Activated T-cell treated with anti-CD3 and anti-CD28 coated beads, Interleukin-2, amount 50 U/mL, for 24 hours (primary cell): ENCODE measurements at places on chromosomes 11 and 22.
A peak's percentile ranks its signal among the peaks of the same experiment; 100 is the strongest.

GRCh38 chr11:4830346-4830745 is 9.2 kb downstream of the OR51F2 start:
- no peaks in the 10 kb centered on the region for H3K4me1 ChIP-seq
- no peak overlapping the region for H3K4me3 ChIP-seq
- H3K27ac ChIP-seq = no peak overlapping the region
- DNase-seq = no peak
- H3K36me3 ChIP-seq = no peaks in the 10 kb centered on the region

- H3K27me3 ChIP-seq = no peaks in the 10 kb centered on the region
- H3K27ac ChIP-seq = no peak overlapping the region
- H3K4me1 ChIP-seq = no peaks in the 10 kb centered on the region
- no peaks in the 10 kb centered on the region for H3K36me3 ChIP-seq
- no peak overlapping the region for H3K4me3 ChIP-seq
These were observed 27.2 kb upstream of the PPARA start for GRCh38 chr22:46122980-46123693.

GRCh38 chr11:131038597-131038996 is 122.3 kb upstream of the SNX19 start:
- no peak overlapping the region for H3K4me3 ChIP-seq
- H3K27me3 ChIP-seq = peaks cover 6% of the 10 kb centered on the region
- DNase-seq = no peak
- H3K27ac ChIP-seq = no peak overlapping the region

DNA sequence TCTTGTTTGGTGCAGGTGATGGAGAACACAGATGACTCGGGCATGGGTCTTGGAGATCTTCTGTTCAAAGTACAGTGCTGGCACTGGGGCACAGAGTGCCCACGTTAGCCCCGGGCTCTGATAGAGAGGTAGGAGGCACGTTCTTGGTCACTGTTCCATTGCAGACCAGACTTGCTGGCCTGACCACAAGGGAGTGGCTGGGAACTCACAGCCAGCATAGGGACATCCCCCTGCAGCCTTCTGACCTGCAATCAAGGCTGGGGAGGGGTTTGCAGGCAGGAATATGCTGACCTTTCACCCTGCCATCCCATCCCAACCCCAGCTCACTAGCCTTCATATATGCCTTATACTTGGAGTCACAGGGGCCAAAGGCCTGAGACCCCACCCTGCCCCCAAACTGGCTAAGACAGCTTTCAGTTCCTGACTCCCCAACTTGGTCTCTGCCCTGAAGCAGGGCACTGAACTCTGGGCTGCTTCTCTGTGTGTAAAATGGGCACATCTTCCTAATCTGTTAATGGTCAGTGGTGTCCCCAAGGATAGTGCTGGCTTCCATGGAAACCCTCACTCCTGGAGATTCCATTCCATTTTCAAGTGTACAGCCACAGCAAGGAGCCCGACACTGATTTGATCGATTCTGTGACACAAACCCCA is 4.6 kb downstream of the MRPL49 start:
- H3K4me3 ChIP-seq = no peak overlapping the region
- H3K36me3 ChIP-seq = peaks cover 94% of the 10 kb centered on the region
- H3K27ac ChIP-seq = peak overlapping the region; percentile 68
- DNase-seq = no peak
- peaks cover 26% of the 10 kb centered on the region for H3K4me1 ChIP-seq

GRCh38 chr22:18056161-18056666 is 21.6 kb upstream of the PEX26 start:
- peaks cover 2% of the 10 kb centered on the region for H3K27me3 ChIP-seq
- H3K4me1 ChIP-seq = peaks cover 4% of the 10 kb centered on the region
- no peak for DNase-seq
- H3K27ac ChIP-seq = no peak overlapping the region

- H3K4me3 ChIP-seq = no peak overlapping the region
- H3K36me3 ChIP-seq = no peaks in the 10 kb centered on the region
- H3K4me1 ChIP-seq = no peaks in the 10 kb centered on the region
- no peak for DNase-seq
- H3K27ac ChIP-seq = no peak overlapping the region
- no peaks in the 10 kb centered on the region for H3K27me3 ChIP-seq
These were observed 219.6 kb downstream of the LUZP2 start for GRCh38 chr11:24716403-24716802.

- H3K4me1 ChIP-seq = no peaks in the 10 kb centered on the region
- no peak overlapping the region for H3K27ac ChIP-seq
- no peaks in the 10 kb centered on the region for H3K36me3 ChIP-seq
- H3K27me3 ChIP-seq = no peaks in the 10 kb centered on the region
These were observed 765.1 kb downstream of the KCNA4 start for GRCh38 chr11:29251738-29252137.

GRCh38 chr11:11743216-11743615 is 98.6 kb upstream of the USP47 start:
- H3K27me3 ChIP-seq = peaks cover 29% of the 10 kb centered on the region
- H3K27ac ChIP-seq = no peak overlapping the region
- no peak for DNase-seq
- H3K4me3 ChIP-seq = no peak overlapping the region

- peaks cover 87% of the 10 kb centered on the region for H3K36me3 ChIP-seq
- no peak overlapping the region for H3K27ac ChIP-seq
- DNase-seq = no peak
- H3K4me1 ChIP-seq = peaks cover 2% of the 10 kb centered on the region
These were observed 1.0 kb downstream of the DNHD1 start for GRCh38 chr11:6498121-6498520.

GRCh38 chr11:17768547-17768946 is 34.0 kb downstream of the KCNC1 start:
- H3K4me1 ChIP-seq = no peaks in the 10 kb centered on the region
- H3K27me3 ChIP-seq = no peaks in the 10 kb centered on the region
- H3K4me3 ChIP-seq = no peak overlapping the region
- no peak overlapping the region for H3K27ac ChIP-seq
- DNase-seq = no peak

- no peaks in the 10 kb centered on the region for H3K4me1 ChIP-seq
- no peak overlapping the region for H3K27ac ChIP-seq
- no peaks in the 10 kb centered on the region for H3K27me3 ChIP-seq
- DNase-seq = no peak
- H3K36me3 ChIP-seq = no peaks in the 10 kb centered on the region
- no peak overlapping the region for H3K4me3 ChIP-seq
These were observed 15.8 kb upstream of the IGSF22 start for GRCh38 chr11:18741783-18742182.

DNA sequence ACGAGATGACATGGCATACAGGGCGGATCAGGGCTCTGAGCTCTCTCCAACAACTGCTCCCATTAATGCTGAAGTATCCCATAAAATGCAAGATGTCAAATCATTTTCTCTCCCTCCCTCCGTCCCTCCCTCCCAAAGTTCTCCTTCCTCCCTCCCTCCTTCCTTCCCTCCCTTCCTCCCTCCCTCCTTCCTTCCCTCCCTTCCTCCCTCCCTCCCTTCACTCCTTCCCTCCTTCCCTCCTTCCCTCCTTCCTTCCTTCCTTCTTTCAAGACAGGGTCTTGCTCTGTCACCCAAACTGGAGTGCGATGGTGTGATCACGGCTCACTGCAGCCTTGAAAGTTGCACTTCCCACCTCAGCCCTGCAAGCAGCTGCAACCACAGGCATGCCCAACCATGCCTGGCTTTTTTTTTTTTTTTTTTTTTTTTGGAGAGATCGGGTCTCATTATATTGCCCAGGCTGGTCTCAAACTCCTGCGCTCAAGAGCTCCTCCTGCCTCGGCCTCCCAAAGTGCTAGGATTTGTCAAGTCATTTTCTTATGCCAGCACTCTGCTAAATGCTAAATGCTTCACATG is 38.2 kb downstream of the TXN2 start:
- H3K36me3 ChIP-seq = no peaks in the 10 kb centered on the region
- no peaks in the 10 kb centered on the region for H3K27me3 ChIP-seq
- no peak for DNase-seq
- H3K27ac ChIP-seq = no peak overlapping the region
- no peak overlapping the region for H3K4me3 ChIP-seq

GRCh38 chr11:48036011-48036410 is 55.7 kb downstream of the PTPRJ start:
- peaks cover 68% of the 10 kb centered on the region for H3K4me1 ChIP-seq
- H3K4me3 ChIP-seq = no peak overlapping the region
- no peaks in the 10 kb centered on the region for H3K27me3 ChIP-seq
- no peak for DNase-seq
- H3K36me3 ChIP-seq = peaks cover 22% of the 10 kb centered on the region

DNA sequence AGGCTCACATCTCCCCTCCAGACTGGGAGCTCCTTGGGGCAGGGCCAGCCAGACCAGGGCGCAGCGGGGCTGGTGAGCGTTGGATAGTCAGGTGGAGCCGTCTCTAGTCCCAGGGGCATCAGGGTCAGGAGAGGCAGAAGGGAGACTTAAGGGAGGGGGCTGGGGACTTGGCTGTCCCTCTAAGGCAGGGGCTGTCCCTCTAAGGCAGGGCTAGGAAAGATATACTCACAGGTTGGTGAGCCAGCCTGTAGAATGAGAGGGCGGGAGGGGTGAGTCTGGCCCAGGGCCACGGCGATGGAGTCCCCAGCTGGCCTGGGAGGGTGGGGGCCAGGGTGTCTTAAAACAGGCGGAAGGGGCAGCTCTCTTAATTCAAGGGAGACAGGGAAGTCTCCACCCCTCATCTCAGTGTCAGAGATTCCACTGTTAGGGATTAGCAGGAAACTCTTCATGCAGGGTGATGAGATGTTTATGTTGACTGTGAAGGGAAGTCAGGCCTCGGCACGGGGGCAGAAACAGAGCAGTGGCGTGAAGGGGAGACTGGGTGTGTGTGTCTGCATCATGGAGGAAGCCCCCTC is 11.3 kb downstream of the P2RY2 start:
- H3K4me1 ChIP-seq = no peaks in the 10 kb centered on the region
- DNase-seq = no peak
- H3K27ac ChIP-seq = no peak overlapping the region
- no peaks in the 10 kb centered on the region for H3K36me3 ChIP-seq
- no peak overlapping the region for H3K4me3 ChIP-seq
- no peaks in the 10 kb centered on the region for H3K27me3 ChIP-seq

GRCh38 chr11:128796270-128796669 is 70.8 kb downstream of the KCNJ1 start:
- no peak overlapping the region for H3K4me3 ChIP-seq
- no peak for DNase-seq
- peaks cover 19% of the 10 kb centered on the region for H3K4me1 ChIP-seq
- peaks cover 85% of the 10 kb centered on the region for H3K36me3 ChIP-seq

- no peak overlapping the region for H3K4me3 ChIP-seq
- no peak for DNase-seq
- peaks cover 64% of the 10 kb centered on the region for H3K36me3 ChIP-seq
- H3K27ac ChIP-seq = peak overlapping the region; percentile 56
- H3K27me3 ChIP-seq = no peaks in the 10 kb centered on the region
These were observed 32.4 kb downstream of the MCAM start for GRCh38 chr11:119284344-119285157.

DNA sequence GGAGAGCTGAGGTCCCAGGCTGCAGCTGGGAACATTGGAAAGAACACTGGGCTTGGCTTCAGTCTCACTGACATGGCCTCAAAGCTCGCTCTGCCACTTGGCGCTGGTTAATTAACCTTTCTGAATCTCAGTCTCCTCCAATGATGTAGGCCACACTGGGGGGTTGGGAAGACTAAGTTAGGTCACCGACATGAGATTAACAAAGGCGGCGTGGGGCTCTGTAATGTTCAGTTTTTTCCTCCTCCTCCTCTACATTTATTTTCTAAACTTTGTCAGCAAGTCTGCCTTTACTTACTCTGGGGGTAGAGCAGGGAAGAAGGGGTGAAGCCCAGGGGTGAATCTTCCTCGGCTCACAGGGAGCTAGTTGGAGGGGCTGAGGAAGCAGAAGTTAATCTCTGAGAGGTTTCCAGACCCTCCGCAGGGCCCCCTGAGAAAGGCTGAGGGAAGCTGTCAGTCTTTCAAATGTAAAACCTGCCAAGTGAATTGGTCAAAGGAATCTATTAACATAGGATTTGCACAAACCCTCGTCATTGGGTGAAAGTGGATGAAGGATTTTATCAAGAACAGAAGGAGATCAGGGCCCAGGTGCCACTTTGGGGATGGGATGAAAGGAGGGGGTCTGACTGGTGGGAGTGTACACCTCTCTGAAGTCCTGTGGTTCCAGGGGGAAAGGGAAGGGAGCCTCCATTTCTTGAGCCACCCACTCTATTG is 32.1 kb upstream of the TENM4 start:
- H3K27me3 ChIP-seq = no peaks in the 10 kb centered on the region
- no peak overlapping the region for H3K4me3 ChIP-seq
- DNase-seq = no peak
- H3K36me3 ChIP-seq = no peaks in the 10 kb centered on the region
- H3K4me1 ChIP-seq = no peaks in the 10 kb centered on the region

DNA sequence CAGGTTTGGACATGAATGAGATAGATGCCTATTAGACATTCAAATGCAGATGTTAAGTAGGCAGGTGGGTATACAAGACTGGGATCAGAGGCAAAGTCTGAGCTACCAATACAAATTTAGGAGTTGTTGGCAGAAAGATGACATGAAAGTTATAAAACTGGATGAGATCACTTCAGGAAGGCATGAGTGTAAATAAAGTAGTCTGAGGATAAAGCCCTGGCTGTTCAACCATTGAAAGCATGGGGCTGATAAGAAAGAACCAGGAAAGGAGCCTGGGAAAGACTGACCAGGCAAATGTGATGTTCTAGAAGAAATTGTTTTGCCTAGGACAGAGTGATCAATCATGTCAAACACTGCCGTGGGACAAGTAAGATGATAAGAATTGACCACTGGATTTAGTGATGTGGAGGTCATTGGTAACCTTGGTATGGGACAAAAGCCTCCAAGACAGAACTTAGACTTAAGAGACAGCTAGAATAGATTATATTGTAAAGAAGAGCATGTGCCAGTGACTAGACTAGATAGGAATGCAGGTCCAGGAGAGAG is 98.5 kb downstream of the EHF start:
- H3K27ac ChIP-seq = no peak overlapping the region
- H3K36me3 ChIP-seq = no peaks in the 10 kb centered on the region
- no peak overlapping the region for H3K4me3 ChIP-seq
- DNase-seq = no peak
- peaks cover 18% of the 10 kb centered on the region for H3K27me3 ChIP-seq
- no peaks in the 10 kb centered on the region for H3K4me1 ChIP-seq

GRCh38 chr22:40838486-40838885 is 18.0 kb downstream of the ST13 start:
- peaks cover 20% of the 10 kb centered on the region for H3K4me1 ChIP-seq
- H3K27me3 ChIP-seq = no peaks in the 10 kb centered on the region
- DNase-seq = no peak
- peak overlapping the region; percentile 5 for H3K27ac ChIP-seq

DNA sequence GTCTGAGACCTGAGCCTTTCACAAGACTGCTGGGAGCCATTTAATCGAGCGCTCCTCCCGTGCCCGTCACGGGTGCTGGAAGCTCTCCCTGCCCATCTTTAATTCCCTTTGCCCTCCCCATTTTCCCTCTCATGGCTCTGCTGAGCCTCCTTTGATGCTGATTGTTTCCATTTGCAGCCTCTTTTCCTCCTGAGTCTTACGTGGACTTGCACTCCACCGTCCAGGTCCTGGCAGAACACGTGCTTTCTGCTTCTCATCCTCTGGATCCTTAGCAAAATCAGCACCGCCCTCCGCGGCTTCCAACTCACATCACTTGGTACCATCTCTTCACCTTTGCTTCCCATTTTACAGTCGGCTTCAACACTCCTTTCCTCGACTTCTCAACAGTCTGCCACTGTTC is 7.3 kb downstream of the IFT27 start:
- no peak overlapping the region for H3K27ac ChIP-seq
- H3K27me3 ChIP-seq = no peaks in the 10 kb centered on the region
- peaks cover 20% of the 10 kb centered on the region for H3K36me3 ChIP-seq
- H3K4me3 ChIP-seq = no peak overlapping the region
- H3K4me1 ChIP-seq = peaks cover 4% of the 10 kb centered on the region
- no peak for DNase-seq
